ENCODE measurements at places on chromosomes 6 and 20.

DNA sequence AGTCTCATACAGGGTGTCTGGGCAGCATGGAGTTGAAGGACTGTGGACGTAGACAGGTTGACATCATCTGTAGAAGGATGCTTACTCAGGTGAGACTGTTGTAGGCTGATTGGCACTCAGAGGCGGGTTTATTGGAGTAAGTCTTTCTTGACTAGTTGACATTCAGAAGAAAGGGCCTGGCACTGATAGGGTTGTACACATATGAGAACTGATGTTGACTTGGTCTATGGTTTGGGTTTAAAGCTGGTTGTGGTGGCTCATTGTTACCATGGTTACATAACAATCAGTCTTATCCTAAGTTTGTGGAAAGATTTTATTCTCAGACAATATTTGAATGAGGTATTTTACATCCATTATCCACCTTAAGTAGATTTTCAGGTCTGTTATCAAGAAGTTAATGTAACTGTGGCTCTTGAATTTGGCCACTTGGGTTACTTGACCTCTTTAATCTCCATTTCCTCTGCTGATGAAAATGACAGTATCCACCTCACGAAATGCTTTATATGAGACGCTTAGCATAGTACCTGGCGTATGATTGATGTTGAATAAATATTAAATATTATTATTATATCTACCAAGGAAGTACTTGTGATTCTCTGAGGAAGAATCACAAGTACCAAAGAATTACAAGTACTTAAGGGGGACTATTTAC lies 109.3 kb downstream of the DNAH8 start:
- no peak for DNase-seq

DNA sequence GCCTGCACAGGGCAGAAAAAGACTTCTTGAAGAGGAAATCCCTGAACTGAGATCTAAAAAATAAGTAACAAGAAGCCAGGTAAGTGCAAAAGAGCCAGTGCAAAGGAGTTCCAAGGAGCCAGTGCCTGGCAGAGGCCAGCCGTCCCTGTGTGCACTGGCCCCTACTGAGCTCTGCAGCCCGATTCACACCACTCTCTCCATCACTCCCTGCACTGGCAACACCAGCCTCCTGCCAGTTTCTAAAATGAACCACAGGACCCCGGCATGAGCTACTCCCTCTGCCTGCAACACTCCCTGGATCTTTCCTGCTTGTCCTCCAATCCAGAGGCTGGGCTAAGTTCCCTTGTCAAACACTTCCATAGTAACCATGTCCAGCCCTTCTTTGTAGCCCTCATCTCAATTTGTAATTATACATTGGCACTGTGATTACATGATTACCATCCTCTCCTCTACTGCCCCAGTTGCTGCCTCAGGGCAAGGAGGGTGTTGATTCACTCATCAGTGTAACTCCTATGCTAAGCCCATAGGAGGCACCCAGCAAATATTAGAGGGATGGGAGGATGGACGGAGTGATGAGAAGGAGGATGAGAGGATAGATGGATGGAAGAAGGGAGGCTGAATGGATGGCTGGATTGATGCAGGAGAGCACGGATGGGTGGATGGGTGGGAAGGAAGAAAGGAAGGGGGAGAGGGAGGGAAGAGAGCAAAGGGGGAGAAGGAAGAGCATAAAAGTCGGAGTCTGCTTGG lies 49.3 kb downstream of the SIRPA start:
- DNase-seq: no peak

DNA sequence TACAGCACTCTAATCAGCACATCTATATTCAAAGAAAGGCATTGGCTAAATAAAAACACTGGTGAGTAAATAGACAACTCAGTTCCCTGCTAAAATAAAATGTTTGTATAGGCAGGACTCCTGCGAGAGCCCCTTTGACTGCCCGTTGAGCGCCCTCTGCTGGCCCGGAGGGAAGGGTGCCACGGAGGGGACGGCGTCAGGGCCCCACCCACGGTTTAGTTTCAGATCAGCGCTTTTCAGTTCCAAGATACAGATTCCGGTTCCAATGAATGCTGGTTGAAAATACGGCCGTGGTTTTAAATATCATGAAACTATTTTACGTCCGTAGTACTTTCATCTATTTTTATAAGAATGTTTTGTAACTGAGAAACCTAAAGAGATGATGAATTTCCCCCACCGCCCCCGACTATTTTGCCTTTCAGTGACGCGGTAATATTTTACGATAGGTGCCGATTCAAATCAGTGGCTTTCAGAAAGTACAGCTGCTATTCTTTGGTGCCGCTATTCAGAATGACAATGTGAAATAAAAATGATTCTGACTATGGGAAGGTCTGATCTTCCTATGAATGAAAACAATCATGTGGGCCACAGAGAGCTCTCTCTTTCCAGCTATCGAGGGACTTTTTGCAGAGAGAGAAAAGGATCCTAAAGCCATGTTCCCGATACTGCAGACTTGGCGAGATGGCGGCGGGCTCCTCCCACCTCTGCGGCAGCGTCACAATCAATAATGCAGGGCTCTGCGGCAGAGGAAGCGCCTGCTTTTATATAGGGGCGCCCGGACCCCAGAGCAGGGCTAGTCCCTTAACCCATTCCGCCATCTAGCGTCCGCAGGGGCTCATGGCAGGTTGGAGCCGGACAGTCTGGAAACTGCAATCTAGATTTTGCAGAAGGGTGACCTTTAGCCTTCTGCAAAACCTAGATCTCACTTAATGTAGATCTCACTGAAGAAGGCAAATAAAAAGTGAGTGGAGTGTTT lies 10.6 kb upstream of the CCN6 start:
- peak; percentile 94 for DNase-seq

GRCh38 chr6:465531-466348 lies 74.2 kb downstream of the IRF4 start:
- DNase-seq: no peak
